ENCODE measurements at places on chromosomes 11 and 22. TPM values are rescaled to one million over a fixed set of nuclear protein-coding genes. Genes with fewer than 3 reads are reported as not detected.

DNA sequence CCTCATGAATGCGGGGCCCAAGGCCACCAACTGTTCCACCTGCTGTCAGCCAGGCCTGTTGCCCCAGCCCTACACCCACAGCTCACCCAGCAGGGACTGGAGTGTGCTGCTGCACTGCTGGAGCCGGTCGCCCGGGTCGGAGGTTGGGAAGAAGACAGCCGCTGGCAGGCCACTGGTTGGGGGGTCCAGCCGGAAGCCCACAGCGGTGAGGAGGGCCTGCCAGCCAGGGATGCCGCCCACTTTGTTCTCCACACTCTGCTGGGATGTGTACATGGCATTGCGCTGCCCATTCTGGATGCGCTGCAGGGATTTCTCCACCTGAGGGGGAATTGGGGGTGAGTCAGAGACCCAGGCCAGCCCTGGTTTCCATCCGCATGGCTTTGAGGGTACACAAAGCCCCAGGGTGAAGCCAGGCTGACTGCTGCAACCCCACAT lies 74.2 kb upstream of the PITPNB start:
- DNase-seq = no peak

DNA sequence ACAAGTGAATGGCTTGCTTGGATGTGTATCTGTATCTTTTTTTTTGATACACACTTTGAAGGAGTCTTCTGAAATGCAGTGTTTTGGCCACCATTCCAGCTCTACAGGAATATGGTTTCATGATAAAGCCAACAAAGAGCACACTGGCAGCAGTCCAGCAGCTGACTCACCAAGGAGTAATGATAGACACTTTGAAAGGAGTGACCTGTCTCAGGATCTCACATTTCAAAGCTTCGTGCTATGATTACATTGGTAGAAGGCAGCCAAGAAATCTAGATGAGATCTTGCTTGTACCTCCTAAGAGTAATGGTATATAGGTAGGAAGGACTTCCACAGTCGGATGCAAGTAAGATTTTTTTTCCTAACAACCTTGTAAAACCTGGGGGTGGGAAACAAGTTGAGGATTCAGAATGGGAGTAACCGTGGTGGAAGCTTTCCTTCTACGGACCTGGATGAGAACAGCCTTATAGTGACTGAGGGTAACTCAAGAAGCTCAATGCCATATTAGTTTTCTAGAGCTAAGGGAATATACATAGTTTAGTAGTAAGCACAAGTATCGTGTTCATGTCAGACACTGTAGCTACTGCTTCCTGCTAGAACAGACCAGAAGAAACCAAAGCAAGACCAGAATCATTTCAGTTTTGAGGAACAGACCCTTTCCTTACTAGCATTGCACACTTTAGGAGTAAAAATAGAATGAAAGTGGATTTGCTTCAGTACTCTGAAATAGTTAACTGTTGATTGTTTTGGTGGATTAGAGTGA lies 25.0 kb downstream of the MTMR3 start:
- peak; percentile 92 for DNase-seq

DNA sequence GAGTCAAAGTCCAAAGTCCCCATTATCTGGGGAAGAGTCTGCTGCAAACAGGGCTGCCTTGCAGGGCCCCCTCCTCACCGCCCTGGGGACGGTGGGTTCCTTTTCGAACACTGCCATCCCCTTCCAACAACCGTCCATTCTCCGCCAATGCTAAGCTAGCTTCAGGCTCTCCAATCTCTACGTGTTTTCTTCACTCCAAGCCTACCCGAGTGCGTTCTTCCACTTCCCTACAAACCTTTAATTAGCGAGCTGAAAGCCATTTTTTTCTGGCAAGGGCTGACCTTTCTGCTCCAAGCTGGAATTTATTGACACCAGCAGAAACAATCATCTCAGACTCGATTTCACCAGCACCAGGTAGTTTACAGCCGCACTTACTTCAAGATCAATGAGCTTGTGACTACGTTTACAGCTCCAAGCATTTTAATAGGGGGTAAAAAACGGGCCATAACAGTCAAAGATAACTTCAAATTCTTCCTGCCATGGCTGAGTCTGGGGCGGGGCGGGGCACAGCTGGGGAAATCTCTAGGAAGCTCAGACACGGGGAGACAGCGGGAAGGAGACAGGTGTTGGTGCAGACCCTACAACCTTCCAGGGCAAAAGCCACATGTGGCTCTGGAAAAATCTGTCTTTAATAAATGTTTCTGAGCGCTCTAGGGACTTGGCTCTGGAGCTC lies 82.2 kb downstream of the PHF21B start:
- DNase-seq = no peak

The TMEM45B gene
- total RNA-seq = not detected

The RHBDD3 gene
- 48.4 TPM for total RNA-seq
